ENCODE measurements at places on chromosomes 12 and 14.

GRCh38 chr12:53062011-53062961 is 12.4 kb downstream of the TNS2 start:
- DNase-seq = no peak

GRCh38 chr14:34693228-34693939 is 21.0 kb downstream of the CFL2 start:
- DNase-seq = peak; percentile 21

GRCh38 chr12:54658306-54659264 is 10.4 kb upstream of the DCD start:
- peak; percentile 60 for DNase-seq

DNA sequence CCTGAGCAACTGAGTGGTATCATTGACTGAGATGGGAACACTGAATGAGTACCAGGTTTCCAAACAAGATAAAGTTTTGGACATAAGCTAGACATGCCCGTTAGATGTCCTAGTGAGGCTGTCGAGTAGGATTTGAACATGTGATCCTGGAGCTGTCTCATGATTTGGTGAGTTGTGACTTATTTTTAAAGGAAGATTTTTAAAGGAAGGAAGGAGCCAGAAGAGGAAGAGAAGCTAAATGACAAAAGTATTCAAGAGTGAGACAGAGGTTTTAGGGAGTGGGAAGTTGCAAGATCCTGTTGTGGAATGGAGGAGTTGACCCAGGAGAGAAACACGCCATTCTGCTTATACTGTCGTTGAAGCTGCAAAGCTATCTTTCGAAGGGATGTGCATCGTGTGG is 82.1 kb downstream of the SAMD4A start:
- no peak for DNase-seq

GRCh38 chr12:57001448-57001906 is 4.9 kb downstream of the ZBTB39 start:
- peak; percentile 100 for DNase-seq

DNA sequence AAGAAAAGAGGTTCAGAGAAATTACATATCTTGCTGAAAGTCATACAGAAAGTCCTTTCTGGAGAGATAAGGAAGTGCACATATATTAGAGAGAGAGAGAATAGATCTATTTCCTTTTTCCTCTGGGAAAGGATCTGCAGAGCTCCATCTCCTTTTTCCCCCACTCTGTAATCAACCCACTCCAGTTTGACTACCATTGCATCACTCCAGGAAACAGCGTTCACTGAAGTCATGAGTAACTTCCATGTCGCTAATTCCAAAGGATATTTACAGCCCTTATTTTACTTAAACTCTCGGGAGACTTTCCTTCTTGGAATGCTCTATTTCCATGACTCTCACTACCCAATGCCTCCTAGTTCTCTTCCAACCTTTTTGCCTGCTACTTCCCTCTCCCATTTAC is 72.5 kb upstream of the PARP11 start:
- no peak for DNase-seq

DNA sequence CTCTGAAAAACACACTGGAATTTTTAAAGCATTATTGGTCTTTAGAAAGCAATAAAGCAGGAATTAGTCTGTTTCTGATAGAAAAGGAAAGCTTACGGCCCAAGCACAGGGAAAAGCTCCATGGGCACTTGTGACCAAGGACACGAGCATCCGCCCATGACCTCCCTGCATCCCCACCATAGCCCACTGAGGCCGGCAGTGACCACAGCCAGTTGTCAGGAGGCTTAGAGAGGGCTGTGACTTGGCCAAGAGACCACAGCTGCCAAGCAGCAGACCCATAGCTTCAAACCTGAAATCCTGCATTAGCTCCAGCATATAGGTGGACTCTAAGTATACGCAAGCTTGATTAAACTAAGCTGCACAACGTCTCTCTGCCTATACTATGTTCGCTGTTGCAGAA is 8.9 kb downstream of the SETD3 start:
- DNase-seq = peak; percentile 39

- DNase-seq = no peak
Measured at GRCh38 chr14:60984196-60984595, 3.2 kb downstream of the SLC38A6 start.

DNA sequence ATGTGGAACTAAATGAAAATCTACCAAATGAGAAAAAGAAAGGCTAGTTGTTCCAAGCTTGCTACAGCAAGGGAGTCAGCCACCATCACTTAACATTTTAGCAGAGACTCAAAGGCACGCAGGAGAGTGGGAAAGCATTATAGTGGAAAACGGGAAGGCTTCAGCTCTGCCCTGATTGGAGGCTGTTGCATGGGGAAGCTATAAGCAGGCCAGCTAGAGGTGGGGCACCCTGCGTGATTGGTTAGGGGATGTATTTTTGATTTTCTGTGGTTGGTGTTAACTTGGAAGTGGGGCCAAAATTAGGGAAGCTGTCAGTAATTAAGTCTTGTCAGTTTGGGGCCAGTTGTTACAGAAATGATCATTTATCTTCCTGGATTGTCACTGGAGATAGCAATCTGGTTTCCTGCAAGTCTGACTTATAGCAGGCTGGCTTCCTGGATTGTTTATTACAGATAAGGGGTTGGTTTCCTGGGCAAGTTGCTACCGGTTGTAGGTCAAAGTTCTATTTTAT is 93.9 kb downstream of the FAR2 start:
- DNase-seq = peak; percentile 92

DNA sequence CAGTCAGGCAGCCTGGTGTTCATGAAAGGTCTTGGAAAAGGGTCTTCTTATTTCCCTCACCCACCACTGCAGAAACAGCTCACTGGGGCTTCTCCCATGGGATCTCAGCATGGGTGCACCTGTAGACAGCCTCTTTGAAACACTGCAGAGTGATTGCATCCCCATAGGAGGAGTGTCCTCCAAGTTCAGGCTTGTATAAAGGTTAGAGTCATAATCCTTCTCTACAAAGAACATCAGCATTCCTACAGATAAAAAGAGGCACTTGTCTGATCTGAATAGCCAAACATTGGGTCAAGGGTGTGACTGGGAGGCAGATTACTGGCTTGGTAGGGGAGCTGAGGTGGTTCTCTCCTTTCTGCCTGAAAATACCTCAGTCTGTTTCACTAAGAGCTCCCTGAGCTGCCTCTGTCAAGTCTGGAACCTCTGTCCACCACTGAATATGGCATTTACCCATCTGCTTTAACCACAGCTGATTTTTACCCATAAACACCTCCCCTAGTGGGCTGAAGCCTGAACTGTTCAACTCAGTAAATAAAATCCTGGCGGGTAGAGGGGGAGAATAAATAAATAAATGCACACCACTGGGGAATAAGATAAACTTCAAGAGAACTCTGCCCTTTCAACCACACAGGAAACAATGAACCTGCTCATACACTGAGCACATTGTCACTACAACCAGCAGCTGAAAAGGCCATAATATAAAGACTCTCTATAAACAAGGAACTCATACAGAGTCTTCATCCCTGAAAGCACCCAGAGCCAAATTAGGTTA is 120.7 kb upstream of the SCAF11 start:
- peak; percentile 59 for DNase-seq

- no peak for DNase-seq
Measured at GRCh38 chr12:38607295-38607694, 290.7 kb downstream of the ALG10B start.

- no peak for DNase-seq
Measured at GRCh38 chr12:12439636-12440035, 82.8 kb downstream of the BORCS5 start.

DNA sequence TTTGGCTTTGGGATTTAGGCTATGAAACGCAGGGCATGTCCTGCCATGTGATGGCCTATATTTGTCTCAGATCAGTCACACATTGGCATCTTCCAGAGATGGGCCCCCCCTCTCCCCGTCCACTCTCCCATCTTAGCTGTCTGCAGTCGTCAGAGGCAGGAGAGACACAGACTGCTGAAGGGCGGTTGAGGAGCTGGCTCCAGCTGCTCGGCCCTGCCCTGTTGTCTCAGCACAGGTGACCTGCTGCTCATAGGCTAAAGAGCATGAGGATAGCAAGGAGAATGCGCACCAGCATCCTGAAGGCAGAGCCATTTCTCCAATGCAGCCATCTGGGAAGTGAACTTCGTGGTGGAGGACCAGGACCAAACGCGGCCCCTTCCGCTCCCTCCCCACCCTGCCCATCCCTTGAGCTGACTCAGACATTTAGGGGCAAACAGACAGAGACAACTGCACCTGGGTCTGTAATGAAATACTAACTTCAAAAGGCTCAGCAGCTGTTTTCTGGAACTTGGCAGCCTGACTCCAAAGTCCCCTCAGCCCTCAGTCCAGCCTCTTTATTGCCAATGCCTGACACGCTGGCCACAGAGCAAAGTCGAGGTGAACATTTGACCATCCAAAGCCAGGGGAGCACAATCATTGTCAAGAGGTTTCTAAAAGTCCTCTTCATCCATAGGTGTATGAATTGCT is 22.3 kb downstream of the FZD10 start:
- peak; percentile 43 for DNase-seq

GRCh38 chr12:121264135-121264534 is 32.4 kb downstream of the CAMKK2 start:
- DNase-seq = no peak

- DNase-seq = peak; percentile 6
Measured at GRCh38 chr12:25957793-25958427, 572 bp upstream of the RASSF8 start.

- DNase-seq = no peak
Measured at GRCh38 chr14:96094211-96094610, 55.0 kb downstream of the C14orf132 start.

- peak; percentile 8 for DNase-seq
Measured at GRCh38 chr14:35963209-35963608, 137.1 kb downstream of the BRMS1L start.

GRCh38 chr14:61719344-61720293 is 24.3 kb downstream of the HIF1A start:
- DNase-seq = no peak

DNA sequence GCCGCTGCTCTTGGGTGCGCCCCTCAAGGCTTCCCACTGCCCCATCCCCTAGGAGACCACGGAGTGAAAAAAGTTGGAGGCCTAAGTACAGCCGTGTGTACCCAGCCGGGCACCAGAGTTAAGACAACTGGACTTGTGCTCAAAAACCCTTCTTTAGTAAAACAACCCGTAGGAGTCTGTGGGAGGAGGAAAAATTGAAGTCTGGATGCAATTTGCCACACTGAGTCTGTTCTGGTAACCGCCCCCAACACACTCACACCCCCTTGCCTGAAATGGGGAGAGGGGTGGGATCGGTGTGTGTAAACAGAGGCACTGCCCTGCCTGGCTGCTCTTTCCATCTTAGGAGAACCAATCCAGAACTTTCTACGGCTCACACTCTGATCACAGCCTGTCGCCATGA is 41.7 kb downstream of the DPF3 start:
- no peak for DNase-seq

GRCh38 chr12:10617863-10618262 is 4.5 kb upstream of the MAGOHB start:
- no peak for DNase-seq

- no peak for DNase-seq
Measured at GRCh38 chr14:33700052-33700451, 250.8 kb downstream of the EGLN3 start.

GRCh38 chr12:29043069-29043468 is 106.0 kb upstream of the FAR2 start:
- DNase-seq = no peak

Measured in SJCRH30 (cell line).